ENCODE measurements at places on chromosomes 5 and 9.

- DNase-seq: no peak
These were observed 22.1 kb downstream of the LMX1B start for GRCh38 chr9:126635661-126636439.

- DNase-seq: no peak
These were observed 31.2 kb upstream of the AFAP1L1 start for GRCh38 chr5:149240354-149240998.

- no peak for DNase-seq
These were observed 20.5 kb downstream of the PTGES2 start for GRCh38 chr9:128106940-128107467.

DNA sequence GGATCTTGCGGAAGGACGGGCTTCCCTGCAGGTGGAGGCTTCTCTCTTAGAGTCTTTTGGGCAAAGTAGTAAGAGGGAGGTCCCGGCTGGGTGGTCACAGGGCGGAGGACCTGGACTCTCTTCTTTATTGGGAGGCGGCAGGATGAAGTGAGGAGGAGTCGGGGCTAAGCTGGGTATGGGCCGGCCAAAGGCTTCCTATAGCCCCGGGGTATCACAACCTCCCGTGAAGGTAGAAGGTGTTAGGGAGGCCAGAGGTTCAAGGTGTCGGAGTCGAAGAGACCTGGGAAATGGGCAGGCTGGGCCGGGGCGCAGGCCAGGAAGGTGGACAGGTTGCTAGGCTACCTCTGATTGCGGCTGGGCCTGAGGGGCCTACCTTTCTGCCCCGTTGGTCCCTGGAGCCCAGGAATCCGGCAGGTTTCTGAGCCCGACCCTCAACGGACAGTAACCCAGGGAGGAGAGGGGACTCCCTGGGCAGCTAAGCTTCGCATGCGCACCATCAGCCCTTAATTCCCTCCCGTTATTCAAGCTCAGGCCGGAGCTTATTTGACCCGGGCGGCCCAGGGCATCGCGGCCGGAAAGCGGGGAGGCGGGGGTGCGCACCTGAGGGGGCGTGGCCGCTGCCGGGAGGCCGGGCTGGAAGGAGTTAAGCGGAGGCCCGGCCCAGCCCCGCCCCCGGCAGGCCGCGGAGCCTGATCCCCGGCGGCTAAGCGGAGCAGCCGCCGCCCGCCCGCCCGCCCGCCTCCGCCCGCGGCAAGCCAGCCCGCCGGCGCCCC is at the start of gene TESK1:
TESK1 (plus strand) TSS at position 685 of the 773 bp plus-strand sequence. CDS start 358 bp downstream, outside the sequence.
- DNase-seq: peak; percentile 83

GRCh38 chr9:6711403-6711802 is 46.4 kb upstream of the KDM4C start:
- DNase-seq: no peak

DNA sequence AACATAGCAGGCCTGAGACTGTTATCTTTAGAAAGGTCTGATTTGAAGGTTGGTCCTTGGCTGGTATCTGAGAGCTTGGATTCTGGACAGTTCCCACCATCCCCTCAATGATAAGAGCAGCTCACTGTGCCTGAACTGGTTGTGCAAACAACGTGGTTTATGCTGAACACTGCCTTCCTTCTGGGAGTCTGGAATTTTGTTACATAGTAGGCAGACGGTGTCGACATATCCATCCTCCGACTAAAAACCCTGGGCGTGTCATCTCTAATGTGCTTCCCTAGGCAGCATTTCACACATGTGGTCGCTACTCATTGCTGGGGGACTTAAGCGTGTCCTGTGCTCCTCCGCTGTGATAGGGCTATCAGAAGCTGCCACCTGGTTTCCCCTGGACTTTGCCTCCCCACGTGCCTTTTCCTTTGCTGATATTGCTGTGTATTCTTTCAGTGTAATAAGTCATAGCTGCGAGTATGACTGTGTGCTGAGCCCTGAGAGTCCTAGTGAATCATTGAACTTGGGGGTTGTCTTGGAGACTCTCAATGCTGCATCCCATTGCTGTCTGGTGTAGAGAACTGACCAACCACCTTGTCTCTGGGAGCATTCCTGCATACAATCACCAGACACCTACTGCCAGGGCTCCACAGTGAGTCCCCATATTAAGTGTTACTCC is 119.1 kb upstream of the TBC1D2 start:
- no peak for DNase-seq

DNA sequence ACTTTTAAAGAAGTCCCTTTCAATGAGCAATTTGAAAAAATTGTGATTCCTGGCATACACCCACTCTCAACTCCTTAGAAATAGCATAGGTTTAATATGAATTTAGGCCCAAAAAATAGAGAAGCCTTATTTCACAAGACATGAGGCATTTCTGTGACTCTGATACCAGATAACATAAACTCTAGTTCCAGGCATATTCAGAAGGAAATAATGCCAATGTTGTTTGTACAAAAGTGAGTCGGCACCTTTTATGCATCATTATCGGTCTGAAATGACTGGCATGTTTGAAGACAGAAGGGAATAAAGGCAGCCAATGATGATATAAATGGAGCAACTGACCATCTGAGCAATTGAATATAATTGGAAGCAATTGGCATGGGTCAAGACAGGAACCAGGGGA is 19.4 kb upstream of the RECK start:
- DNase-seq: no peak

GRCh38 chr5:5298841-5299541 is 123.5 kb upstream of the ICE1 start:
- no peak for DNase-seq

- no peak for DNase-seq
These were observed 6.8 kb upstream of the CCL21 start for GRCh38 chr9:34716711-34717110.

DNA sequence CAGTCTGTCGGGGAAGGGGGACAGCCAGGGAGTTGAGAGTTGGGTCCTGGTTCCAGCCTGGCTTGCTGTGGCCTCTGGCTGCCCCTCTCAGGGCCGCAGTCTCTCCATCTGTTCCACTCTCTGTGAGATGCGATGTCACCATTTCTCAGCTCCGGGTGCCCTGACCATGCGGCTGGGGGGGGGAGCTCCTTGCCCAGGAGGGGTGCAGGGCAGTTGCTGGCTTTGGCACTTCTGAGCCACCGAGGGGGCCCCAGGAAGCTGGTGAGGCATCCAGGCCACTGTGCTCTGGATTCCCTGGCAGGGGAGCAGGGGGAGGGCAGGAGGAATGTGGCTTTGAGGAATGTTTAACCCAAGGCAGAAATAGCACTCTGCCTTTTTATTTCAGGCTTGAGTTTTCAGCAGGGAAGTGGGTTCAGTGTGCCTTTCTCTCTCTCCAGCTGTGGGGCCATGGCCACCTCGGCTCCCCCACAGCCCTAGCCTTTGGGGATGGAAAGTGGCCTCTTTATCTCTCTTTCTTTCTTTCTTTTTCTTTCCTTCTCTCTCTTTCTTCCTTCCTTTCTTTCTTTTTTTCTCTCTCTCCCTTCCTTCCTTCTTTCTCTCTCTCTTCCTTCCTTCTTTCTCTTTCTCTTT is 11.0 kb downstream of the NCS1 start:
- DNase-seq: no peak

GRCh38 chr5:38719403-38719802 is 126.4 kb upstream of the OSMR start:
- no peak for DNase-seq

GRCh38 chr9:99349870-99350269 is 127.8 kb downstream of the SEC61B start:
- DNase-seq: no peak

DNA sequence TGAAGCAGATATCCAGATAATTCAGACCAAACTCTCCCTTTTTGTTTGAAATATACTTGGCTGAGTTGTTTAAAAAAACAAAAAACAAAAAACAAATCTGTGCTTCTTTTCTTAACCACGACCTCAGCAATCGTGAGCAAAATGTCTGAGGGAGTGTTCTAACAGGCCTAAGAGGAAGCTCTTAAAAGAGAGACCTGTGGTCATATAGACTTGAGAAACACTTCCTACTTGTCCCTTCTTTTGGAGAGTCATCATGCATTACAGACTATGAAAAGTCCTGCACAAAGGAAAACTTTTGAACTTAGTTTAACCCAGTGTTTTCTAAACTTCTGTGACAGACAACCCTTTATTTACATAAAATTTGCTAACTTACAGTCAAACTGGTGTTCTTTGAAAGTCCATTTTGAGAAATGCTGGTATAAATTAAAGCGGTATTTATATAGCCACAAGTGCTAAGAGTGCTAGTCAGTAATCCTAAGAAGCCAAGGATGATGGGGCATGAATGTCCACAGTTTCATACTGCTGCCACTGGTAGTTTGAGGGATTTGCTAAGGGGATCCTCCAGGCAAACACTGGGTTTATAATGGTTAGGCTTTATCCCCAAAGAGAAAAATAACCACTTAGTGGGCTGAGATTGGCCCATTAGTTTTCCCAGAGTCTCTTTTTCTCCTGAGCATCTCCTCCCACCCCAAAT is 199.8 kb downstream of the LRRC70 start:
- DNase-seq: no peak

DNA sequence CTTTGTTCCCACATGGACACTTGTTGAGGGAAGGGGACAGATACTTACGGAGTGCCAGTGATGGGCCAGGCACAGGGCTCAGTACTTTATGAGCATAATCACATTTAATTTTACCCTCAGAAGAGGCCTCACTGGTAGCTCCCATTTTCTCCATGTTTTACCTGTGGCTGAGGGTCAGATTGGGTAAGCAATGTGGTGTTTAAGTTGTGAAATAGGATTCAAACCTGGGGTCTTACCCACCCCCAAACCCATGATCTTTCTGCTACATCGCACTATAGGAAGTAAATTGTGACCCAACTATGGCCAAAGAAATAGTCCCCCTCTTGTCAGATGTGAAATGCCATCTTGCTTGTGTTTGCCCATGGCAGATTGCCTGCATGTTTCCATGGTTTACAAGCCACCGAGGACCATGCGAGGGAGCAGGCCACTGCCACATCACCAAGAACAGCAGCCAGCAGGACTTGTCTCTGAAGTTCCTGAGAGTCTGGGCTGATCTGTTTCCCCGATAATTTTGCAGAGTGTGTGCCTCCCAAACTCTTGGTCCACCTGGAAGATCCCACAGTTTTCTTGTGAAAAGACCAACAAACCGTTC is 95.4 kb downstream of the MACROH2A1 start:
- no peak for DNase-seq

GRCh38 chr5:119049824-119050449 is 20.9 kb upstream of the DMXL1 start:
- no peak for DNase-seq

GRCh38 chr5:41956943-41957342 is 31.9 kb downstream of the FBXO4 start:
- no peak for DNase-seq

DNA sequence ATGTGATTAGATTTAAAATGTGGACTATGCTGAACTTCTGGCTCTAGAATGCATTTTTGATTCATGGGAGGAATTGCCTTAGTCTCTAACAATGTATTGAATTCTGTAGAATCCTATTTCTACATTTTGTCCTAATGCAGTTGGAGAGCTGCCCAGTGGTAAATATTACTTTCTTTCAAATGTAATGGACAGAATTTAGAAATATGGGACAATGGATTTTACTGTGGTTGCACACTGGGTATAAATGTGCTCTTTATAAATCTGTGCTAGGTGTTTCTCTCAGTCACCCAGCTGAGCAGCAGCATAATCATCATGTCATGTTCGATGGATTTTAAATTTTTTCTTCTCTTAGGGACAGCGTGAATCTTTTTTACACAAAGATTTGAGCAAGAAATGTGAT is 141.7 kb downstream of the ADGRV1 start:
- no peak for DNase-seq
